ENCODE measurements at places on chromosomes 16 and 17.

DNA sequence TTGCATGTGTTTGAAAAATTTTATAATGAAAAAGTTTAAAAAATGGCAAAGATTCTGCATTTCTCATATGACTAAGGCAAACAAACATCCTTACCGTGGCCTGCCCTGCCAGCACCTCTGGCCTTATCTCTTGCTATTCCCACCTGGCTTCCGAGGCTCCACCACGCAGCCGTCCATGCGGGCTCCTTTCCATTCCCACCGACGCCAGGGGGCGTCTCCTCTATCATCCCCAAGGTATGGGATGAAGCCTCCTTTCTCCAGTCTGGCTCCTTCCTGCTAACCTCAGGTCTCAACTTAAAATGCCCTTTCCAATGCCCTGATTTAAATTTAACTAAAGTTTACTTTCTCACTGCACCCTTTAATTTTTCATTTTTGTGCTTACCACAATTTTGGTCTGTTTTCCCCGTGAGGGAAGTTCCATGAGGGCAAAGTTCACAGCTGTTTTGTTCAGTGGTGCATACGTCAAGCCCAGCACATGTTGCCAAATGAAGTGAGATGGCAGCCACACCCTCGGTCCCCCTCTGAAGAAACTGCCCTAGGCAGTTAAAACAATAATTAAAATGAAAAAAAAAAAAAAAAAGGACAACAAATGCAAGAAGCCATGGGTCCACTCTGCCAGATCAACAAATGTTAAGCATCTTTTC, 13.3 kb upstream of the SDK2 start:
- DNase-seq: no peak

GRCh38 chr16:75394941-75395340, 38.4 kb downstream of the CFDP1 start:
- DNase-seq: no peak

GRCh38 chr17:64061178-64061898, 40.9 kb upstream of the ICAM2 start:
- no peak for DNase-seq

- no peak for DNase-seq
These were observed 28.2 kb downstream of the MAP1LC3B start for GRCh38 chr16:87420026-87421002.

- DNase-seq: no peak
These were observed at the start of gene MXRA7 for GRCh38 chr17:76710863-76711611. MXRA7 (minus strand) TSS chr17:76710965; CDS start chr17:76710946, 19 bp downstream.

- no peak for DNase-seq
These were observed 14.1 kb downstream of the COL1A1 start for GRCh38 chr17:50187394-50187725.

DNA sequence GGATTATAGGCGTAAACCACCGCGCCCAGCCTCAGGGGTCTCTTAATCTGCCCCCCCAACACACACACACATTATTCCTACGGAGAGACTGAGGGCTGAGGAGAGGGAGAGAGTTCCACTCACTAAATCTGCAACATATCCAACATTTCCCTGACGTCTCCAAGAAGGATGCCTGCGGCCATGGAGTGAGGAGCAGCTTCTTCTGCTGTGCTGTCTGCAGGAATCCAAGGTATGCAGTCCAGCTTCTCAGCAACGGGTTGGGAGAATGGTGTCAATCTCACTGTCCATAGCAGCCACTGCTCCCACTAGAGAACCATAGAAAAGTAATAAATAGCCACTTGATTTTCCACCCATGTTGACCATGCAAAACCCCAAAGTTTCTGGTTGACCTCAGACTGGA, 5.1 kb upstream of the PLXDC1 start:
- DNase-seq: no peak

DNA sequence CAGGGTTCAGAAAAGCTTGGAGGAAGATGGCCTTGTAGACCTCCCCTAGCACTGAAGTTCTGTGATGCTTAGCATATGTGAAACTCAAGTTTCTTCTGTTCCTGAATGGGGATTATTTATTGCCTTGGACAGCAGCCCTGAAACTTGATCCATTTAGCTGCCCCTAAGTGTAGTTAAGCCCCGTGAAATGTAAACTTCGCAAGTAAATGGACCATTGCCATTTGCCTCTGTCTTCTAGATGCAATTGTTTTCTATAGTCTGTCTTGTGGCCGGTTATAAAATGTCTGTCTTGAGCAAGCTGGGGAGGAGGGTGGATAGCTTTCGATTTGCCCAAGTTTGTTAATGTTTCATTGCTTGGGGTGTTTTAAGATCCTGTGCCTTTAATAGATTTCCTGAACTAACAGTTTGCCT, 261.8 kb downstream of the CDH13 start:
- peak; percentile 88 for DNase-seq
